ENCODE measurements at places on chromosomes 5 and 9.

- DNase-seq: no peak
These were observed 39.6 kb upstream of the FRRS1L start for GRCh38 chr9:109206670-109207069.

DNA sequence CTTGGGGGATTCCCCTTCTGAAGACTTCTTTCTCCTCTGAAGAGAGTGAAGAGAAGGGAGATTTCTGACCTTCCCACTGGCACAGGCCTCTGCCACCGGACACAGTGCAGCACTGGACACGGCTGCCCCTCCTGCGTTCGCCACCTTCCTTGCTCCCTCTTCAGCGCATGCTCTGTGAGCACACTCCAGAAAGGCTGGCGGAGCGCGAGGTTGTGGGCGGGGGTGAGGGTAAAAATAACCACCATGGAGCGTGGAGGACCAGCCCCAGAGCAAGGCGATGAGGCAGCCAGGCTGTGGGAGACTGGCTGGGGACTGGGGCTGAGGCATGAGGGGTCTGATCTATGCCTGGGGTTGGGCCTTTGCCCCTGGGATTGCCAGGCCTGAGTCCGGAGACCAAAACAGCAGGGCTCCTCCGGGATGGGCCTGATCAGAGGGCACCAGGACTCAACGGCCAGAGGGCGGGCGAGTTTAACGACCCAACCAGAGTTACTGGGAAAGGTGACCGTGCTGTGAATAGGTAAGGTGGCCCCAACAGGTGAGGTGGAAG is 97.2 kb downstream of the ROR2 start:
- DNase-seq: no peak

DNA sequence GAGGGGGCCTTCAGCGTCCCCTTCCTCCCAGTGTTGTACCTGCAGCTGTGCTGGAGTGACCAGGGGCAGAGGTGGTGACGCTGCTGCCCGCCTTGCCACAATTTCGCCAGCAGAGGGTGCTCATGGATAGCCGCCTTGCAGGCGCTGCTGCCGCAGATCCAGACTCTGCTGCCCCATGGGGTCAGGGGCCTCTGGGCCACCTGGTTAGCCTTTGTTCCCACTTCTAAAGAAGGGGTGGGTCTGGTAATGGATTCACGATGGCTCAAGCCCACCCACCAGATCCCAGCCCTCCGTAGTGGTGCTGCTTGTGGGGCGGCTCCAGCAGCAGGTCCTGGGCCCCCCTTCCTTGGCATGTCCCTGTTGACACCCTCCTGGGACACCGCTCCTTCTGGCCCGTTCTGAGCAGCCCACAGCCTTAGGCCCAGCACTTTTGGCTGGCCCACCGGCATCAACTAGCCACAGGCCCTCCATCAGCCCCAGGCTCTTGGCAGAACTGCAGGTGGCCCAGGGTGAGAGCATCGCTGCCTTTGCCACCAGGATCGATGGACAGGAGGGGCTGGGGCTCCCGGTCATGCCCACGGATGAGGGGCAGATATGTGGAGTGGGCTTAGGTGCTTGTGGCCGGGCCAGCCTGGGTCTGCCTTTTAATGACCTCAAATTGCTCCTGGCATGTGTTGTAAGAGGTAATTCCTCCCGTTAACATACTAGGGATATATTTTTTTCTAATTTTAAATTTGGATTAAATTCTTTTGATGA is 57.2 kb downstream of the COL5A1 start:
- DNase-seq: peak; percentile 16

- DNase-seq: no peak
These were observed 49.9 kb upstream of the HSPA9 start for GRCh38 chr5:138625134-138625533.

DNA sequence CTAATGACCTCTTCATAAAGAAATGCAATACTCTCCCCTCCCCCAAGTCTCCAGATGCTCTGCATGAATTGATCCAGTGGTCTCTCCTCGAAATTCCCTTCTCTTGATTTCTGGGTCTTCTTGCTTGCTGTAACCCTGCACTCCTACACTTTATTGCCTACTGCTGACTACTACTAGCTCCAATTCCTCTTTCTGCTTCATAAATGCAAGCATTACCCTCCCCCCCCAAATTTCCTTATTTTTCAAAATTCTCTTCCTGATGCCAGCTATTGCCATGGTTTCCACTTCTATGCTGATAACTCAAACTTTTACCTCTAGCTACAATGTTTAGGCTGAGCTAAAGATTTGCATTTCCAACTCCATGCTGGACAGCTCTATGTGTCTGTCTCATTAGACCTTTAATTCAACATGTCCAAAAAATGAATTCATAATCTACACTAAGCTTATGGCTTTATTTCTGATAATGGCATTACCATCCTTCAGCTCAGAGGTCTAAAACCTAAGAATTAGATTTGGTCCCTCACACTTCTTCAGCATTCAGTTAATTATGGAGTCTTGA is 1.4 kb downstream of the ZBTB26 start:
- DNase-seq: no peak

DNA sequence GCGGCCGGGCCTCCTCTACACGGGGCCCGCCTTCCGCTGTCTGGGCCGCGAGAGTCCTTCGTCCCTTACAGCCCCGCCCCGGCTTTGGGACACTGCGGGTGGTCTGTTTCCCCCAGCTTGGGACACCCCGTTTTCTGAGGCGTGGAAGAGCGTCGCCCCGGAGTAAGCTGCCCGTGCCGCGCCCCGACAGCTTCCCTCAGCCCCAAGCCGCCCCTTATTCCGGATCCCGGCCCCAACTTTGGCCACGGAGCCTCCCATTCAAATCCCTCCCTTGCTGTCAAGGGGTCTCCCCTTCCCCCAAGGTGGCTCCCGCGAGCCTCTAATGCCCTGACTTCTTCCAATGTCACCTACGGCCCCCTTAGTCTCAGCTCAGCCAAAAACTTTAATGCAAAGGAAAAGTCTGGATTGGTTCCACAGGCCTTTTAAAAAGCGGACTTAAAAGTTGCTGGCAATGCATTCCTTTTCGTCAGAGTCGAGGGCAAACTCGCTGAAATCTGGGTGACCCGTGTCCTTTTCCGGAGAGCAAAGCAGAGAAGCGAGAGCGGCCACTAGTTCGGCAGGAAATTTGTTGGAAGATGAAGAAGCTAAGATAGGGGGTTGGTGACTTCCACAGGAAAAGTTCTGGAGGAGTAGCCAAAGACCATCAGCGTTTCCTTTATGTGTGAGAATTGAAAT is 19.8 kb downstream of the EXOSC2 start:
- no peak for DNase-seq

DNA sequence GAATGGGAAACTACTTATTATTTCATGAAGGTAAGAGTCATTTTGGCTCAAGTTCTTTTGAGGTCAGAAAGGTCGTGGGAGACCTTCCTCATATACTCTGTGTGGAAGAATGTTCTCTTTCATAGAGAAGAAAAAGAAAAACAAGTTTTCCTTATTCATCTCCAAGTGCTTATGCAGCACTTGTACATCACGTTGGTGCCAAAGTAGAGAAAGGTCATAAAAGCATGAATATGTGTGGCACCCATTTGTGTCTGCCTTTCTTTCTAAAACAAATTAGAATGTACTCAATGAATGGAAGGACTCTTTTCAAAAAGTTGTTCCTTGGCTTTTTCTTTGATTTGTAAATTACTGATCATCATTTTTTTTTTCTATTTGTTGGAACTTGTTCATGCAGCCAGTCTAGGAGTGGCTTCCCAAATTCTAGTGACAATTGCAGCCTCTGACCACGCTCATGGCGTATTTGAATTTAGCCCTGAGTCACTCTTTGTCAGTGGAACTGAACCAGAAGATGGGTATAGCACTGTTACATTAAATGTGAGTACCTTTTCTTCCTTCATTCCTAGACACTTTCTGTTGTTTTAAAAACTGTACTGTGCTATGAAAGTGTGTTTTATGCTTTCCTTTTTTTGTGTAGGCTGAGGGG is 122.4 kb downstream of the ADGRV1 start:
- DNase-seq: no peak

DNA sequence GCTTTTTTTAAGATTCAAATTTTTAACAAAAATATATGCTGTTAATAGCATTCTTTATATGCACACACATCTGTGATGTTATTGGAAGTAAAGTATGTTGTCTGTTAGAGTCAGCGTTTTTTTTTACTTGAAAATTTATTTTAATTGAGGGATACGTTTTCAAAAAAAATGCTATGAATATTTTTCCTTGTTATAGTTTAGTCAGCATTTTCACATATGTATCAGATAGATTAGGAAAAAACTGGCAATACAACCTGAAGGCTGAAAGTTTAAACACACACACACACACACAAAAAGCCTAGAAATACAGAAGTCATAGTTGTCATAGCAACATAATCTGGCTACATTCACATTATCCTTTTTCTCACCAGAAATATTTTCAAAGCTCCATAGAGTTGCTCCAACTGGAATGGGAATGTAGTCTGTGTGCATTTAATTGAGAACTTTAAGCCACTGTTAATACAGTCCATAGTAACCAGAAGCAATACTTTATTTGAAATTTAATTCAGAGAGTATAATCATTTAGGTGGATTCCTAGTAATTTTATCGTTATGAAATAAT is 116.6 kb downstream of the CDH12 start:
- no peak for DNase-seq

DNA sequence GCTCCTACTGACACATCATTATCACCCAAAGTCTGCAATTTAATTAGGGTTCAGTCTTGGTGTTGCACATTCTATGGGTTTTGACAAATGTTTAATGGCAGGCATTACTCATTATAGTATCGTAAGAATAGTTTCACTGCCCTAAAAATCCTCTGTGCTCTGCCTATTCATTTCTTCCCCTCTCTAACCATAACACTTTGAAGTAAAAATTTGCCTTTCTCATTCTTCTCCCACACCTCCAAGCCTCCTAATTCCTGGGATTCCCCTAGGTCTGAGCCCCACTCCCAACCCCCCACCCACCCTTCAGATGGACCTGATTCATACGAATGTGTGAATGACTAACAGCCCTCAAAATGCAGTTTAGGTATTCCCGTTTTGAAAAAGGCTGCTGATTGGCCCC is 18.4 kb downstream of the ENC1 start:
- no peak for DNase-seq

DNA sequence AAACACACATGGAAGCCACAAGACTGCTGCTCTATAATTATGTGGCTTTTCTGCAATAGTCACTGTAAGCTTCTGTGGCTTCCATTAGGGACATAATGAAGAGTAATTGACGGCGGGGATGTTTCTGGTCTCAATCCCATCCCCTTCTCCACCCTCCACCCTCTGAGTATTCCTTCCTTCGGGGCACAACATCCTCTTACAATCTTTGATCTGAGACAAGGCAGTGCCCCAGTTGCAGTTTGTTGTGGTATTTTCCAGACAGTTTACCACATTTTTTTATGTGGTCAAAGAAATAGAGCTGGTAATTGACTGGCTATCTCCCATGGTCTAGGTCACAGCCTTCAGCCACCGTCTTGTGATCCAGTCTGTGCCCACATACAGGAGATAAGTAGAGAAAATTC is 277.7 kb downstream of the NR2F1-AS1 start:
- DNase-seq: no peak

DNA sequence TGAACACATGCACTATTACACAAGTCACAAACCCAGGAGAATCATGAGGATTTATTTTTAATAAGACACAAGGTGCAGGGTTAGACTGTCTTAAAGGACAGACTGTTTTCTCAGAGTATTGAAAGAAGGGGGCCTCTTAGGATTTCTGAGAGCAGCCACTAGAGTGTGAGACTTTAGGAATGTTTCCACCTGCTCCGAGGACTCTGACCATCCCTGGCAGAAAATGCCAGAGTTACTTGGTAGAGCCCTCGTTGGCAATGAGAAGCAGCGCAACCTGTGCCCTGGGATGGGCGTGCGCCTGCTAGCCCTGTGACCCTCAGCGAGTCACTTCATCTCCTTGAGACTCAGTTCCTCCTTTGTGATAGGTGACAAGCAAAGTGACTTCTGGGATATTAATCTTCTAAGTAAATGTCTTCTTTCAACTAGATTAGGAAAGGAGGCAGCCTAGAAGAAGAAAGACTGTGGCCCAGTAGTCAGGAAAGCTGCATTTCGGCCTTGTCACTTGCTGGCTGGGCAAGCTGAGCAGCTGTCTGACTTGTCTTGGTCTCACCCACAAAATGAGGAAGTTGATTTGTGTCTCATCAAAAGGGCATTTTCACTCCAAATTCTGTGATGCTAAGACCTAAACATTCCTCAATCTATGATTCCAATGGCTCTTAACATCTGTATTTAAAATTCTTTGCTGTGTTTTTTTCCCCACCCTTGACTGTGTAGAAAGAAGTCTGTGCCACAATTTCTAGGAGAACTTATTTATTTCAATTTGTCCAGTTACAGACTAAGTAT is 60.5 kb downstream of the PTCD2 start:
- peak; percentile 2 for DNase-seq

DNA sequence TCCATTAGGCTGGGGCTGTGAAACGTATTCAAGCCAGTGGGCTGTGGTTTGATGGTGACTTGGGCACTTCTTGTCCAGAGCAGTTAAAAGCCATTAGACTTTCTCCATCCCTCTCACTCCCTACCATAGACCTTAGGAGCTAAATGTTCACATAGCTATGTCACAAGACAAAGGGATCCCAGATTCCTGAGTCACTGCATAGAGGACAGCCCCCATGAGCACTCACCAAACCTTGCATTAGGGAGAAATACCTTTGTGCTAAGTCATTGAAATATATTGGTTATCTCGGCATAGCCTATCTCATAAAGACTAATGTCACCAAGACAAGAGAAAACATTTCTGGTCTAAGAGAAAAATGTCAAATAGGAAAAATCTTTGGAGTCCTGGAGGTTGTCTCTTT is 104.3 kb downstream of the TRPM6 start:
- DNase-seq: no peak

DNA sequence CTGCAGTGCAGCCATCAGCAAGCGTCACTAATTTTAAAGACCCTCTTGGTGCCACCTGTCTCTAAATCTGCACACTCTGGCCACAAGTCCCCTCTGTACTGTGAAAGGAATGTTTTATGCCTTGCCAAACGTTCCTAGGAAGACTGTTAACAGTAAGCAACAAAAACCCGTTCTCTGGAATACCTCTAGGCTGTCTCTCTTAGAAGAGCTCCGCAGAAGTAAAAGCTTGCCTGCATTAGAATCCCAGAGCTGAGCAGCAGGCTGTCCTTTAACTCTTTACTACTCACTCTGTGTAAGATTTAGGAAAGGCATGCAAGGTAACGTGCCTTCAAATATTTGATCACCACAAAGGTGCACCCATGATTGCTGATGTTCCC is 53.9 kb upstream of the C9orf72 start:
- no peak for DNase-seq

- no peak for DNase-seq
These were observed 16.8 kb downstream of the SERINC5 start for GRCh38 chr5:80238778-80239679.

Measured in CD4-positive, alpha-beta T cell treated with Interleukin-21 for 1 hour (primary cell).